ENCODE measurements at places on chromosomes 5 and 9.

- peak; percentile 2 for DNase-seq
Measured at GRCh38 chr9:1458503-1458902, 408.3 kb downstream of the DMRT2 start.

DNA sequence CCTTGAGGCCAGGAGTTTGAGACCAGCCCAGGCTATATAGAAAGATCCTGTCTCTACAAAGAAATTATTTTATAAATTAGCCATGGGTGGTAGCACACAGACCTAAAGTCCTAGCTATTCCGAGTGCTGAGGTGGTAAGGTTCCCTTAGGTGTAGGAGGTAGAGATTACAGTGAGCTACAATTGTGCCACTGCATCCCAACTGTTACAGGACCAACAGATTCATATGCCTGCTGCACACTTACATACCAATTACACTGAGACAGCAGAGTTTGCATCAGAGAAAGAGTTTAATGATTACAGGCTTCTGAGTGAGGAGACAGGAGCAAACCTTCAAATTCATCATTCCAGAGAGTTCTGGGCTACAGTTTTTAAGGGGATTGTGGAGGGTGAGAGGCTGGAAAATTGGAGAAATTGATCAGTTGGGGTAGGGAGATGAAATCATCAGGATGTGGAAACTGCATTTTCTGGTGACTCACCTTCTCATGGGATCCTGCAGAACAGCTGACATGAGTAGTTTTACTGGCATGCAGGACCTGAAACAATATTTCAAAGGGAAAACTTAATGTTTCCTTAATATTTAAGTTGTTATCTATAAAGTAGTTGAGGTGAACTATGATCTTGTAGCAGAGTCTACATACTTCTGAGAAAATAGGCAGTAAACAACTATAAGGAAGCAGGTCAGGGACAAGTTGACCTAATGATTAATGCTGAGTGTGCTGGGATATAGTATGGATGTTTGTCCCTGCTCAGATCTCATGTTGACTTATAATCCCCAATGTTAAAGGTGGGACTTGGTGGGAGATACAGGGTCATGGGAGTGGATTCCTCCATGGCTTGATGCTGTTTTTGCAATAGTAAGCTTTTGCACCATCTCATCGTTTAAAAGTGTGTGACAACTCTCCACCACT is 54.7 kb downstream of the ANXA2R start:
- no peak for DNase-seq

DNA sequence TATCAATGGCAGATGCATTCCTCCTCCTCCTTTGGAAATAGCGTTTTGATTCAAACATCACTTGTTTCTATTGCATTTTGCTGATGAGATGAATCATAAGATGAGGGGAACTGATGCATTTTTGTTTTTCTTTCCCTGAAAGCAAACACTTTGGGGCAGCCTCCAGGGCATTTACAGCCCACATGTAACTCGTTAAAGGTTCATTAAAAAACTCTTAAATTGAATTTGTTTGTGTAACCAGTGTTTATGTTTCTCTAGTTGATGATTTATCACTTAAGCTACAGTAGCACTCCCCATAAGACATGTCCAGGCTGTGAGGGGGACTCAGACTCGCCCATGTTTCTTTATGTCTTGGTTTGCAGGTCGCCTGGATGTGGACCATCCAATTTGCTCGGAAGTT is 246.1 kb upstream of the ANKH start:
- DNase-seq = no peak

- DNase-seq = no peak
Measured at GRCh38 chr9:122116040-122116439, 22.9 kb upstream of the TTLL11 start.

GRCh38 chr9:97923529-97924108 is 1.3 kb upstream of the TRMO start:
- peak; percentile 34 for DNase-seq

- no peak for DNase-seq
Measured at GRCh38 chr5:150349681-150350275, 7.7 kb upstream of the TCOF1 start.

DNA sequence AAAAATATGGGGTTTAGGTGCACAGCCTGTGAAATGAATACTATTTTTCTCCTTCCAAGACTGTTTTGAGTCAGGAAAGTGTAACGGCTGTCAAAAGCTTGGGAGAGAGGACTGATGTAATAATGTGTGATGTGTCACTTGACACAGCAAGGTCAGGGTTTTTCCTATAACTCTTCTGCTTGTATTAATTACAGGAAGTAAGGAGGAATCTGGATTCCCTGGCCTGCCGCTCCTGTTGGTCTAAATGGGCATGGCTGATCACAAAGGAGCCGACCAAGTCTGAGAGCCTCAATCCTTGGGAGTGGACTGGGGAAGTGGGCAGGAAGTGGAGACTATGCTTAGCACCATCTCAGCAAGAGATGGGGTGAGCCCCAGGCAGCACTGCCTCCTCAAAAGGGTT is 16.7 kb upstream of the SLC28A3 start:
- DNase-seq = no peak

DNA sequence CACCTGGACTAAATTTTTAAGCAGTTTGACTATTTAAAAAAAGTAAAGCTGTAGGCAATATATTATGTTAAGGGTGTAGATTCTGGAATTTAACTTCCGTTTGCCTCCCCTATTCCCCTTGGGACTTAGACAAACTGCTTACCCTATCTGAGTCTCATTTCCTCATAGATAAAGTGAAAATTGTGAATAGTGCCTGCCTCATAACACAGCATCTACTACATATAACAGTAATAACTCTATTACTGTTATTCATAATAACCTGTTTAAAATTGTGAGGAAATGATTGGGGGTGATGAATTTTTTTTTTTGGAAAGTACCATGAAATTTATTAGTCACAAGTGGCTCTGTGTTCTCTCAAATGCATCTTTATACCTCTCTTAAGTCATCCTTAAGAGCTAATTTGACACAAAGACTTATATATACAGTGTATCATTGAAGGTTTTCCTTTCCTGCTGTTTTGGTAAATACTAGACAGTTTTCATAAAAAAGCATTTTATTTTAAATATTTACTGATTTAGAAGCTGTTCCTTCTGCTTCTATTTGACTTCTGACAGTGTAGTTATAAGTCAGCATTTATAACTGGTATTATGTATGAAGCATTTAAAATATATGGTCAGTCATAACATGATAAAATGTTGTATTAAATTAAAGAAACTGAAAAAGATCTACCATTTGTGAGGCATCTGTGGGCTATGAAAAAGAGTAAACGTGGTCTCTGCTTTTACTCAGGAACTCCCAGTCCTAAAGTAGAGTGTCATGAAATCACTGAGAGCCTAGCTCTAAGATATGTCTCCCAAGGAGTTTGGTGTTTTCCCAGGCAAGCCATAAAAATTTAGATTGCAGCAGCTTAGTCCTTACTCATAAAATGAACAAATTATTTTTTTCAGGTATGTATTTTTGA is 46.4 kb downstream of the MCCC2 start:
- no peak for DNase-seq

DNA sequence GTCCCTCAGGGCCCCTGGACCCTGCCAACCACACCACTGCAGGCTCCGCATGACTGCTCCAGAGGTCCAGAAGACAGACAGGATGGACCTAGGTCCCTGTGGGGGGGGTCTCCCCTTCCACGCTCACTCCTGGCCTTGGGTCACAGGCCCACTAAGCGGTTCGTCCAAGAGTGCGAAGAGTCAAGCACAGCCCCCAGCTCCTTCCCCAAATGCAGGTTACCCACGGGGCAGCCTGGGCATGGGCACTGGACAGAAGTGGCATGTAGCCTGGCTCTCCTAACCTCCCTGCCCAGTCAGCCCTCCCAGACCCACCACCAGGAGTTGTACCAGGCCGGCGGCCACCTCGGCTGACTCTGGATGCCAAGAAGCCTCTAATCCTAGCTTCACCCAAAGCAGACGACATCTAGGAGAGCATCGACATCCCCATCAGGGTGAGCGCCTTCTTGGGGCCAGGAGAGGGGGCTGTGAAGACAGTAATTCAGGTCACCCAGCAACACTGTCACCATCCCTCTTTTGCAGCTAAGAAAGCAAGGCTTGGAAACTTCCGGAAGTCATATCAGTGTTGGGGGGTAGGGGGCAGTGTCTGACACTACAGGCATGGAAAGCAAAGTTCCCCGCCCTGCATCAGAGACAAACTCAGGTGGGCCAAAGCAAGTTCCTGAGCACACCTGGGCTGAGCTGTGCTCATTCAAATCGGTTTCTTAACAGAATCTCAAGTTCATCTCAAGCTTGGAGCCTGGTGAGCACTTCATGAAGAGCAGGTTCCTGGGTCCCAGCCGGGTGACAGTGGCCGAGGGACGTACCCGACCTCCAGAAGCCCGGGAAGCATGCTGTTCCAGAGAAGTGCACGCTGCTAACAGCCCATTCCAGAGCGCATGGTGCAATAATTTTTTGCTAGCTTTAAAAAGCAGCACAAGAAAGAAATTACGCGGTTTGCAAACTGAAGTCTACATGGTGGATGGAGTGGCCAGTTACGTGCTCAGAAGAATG is 68.7 kb downstream of the SEMA4D start:
- no peak for DNase-seq

- no peak for DNase-seq
Measured at GRCh38 chr5:98482321-98483300, 290.9 kb upstream of the RGMB start.

DNA sequence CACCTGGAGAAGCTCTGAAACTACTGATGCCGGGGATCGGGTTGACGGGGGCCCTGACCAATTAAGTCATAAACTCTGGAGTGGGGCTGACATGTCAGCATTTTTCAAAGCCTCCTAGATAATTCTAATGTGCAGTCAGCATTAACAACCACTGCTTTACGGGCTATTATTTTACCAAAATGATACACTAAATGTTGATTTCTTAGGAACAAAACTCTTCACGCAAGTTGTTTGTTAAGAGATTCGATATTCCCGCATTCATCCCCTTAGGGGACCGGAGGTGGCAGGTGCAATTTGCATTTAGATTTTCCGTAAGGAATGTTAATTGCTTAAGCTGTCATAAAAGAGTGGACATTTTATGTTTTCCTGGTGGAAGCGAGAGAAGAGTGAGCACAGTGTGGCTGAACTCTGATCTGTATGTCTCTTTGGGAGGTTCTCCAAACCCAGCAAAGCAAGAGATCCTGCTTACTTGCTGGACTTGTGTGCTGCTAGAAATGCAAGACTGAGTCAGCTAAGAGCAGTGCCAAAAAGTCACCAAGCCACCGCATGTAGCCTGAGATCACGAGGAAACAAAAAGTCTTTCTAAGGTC is 77.6 kb downstream of the UGCG start:
- no peak for DNase-seq

GRCh38 chr9:121210536-121210935 is 8.9 kb upstream of the RAB14 start:
- DNase-seq = no peak

DNA sequence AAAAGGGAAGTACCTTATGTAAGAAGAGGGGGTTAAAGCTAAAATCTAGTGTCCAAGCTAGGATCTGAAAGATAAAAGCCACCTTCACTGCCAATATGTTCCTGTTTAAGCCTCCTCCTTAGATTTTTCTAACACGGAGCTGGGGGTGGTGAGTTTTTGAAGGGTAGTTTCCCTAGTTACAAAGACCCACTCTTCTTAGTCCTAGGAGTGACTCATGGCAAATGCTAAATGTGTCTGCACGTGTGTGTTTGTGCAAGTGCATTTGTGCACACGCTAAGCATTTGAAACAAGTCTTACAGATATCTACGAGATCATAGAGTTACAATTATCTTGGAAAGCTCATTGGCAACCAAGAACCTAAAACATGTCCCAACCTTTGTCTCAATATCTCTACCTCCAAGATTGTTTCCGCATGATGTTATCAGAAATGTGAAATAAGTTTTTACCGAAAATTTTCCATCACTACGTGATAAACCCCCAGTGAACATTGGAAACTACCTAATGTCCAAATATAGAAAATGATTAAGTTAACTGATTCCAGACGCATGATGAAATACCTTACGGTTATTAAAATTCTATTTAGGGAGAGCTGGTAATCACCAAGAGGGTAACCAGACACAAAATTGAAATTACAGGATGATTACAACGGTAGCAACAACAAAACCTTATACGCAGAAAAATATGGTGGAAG is 78.0 kb upstream of the HRH2 start:
- no peak for DNase-seq

- no peak for DNase-seq
Measured at GRCh38 chr9:2132484-2133082, 117.4 kb downstream of the SMARCA2 start.

GRCh38 chr9:134607971-134608370 is 33.6 kb upstream of the COL5A1 start:
- no peak for DNase-seq

Data from H54 (cell line).